Activated T-helper 17 cell treated with anti-CD3 and anti-CD28 coated beads, Interleukin-2, amount 50 U/mL, for 72 hours (primary cell): ENCODE measurements at places on chromosomes 13 and 19.

GRCh38 chr19:30719189-30719998 is 347.2 kb downstream of the ZNF536 start:
- peak; percentile 34 for ATAC-seq

- no peak for ATAC-seq
Measured at GRCh38 chr13:106405731-106406130, 129.7 kb downstream of the EFNB2 start.

GRCh38 chr13:112127564-112128330 is 60.8 kb downstream of the SOX1 start:
- no peak for ATAC-seq

DNA sequence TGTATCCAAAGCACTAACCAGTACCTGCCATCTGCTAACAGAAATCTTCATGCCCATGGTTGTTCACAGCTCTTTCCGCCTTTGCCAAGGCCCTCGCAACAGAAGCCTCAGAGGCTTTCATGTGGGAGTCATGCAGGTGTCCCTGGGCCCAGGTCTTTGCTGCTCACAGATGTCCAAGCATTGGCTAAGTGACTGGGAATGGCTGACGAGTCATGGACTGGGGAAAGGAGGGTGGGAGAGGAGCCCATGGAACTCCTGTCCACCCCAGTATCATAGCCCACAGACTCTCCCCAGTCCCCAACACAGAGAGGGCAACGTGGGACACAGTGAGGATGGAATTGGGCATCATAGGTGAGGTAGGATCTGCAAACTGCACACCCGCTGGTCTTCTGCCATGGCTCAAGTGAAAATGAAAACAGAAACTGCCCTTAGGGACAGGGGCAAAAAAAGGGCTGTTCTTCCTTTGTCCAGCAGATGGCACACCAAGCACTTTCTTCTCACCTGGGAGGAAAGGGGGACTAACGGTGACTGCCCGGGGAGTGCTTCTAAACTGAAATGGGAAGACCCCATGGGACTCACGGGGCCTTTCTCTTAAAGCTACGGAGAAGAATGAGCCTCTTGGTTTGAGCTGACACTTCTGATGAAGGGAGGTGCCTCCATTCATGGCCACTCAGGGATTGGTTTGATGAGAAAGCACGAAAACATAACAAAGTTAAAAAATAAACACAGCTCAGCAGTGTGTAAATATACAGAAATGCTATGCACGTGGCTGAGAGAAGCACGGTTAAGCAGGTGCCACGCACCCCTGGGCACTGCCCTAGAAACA is 11.1 kb upstream of the DHRS12 start:
- ATAC-seq = peak; percentile 46

- ATAC-seq = no peak
Measured at GRCh38 chr19:32038021-32038920, 307.1 kb upstream of the ZNF507 start.

DNA sequence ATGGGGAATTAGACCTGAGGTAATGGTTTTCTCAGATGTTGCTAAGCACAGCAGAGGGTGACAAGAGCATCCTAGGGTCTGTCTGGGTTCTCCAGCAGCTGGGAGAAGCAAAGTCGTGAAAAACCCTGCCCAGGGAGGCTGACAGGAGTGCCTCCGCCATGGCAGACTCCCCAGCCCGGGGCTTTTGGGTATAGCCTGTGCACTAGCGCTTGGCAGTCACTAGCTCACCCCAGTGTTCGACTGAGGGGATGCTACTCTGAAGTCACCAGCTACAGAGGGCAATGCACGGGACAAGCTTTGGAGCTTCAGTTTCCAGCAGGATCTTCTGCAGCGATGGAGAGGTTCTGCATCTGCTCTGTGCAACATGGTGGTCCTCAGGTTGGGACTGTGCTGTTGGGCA is 87.5 kb downstream of the ING1 start:
- no peak for ATAC-seq

GRCh38 chr13:39859898-39860297 is 204.4 kb downstream of the COG6 start:
- no peak for ATAC-seq

GRCh38 chr13:93290503-93290902 is 63.9 kb downstream of the GPC6 start:
- ATAC-seq = peak; percentile 48

DNA sequence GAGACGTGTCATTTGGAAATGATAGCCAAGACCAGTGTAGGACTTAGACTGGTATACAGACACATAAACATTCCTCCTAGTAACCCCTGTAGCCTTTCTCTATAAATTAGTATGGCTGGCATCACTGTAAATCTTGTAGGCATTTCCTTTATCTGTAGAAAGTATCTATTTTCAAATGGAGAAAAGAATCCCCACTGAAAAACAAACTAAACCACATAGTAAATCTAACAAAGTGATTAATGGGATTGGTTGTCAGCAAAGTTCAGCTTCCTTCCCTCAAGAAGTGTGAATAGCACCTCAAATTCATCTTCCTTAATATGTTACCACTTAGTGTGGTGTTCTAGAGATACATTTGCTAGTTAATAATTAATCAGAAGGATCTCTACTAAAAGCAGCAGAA is 119.4 kb upstream of the NBEA start:
- no peak for ATAC-seq

- no peak for ATAC-seq
Measured at GRCh38 chr13:29887686-29888085, 37.3 kb upstream of the UBL3 start.

DNA sequence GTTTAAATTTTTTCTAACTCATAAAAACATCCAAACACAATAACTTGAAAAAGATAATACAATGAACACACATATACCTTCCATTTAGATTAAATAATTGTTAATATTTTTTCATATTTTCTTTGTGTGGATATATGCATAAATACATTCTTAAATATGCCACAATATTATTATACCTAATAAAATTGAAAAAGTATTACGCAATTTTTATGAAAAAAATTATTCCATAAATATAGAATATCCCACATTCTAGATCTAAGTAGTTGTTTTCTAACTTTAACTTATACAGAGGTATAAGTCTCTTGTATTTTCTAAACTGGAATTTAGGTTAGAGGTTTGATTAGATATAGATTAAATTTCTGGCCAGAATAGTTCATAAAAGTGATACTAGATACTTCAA is 34.3 kb downstream of the POU4F1 start:
- ATAC-seq = no peak

DNA sequence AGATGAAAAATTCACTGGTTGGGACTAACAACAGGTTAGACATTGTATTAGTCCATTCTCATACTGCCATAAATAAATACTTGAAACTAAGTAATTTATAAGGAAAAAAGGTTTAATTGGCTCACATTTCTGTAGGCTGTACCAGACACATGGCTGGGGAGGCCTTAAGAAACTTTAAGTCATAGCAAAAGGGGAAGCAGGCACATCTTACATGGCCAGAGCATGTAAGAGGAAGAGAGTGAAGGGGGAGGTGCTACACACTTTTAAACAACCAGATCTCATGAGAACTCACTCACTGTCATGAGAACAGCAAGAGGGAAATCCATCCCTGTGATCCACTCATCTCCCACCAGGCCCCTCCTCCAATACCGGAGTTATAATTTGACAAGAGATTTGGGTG is 125.9 kb downstream of the SUCLA2 start:
- no peak for ATAC-seq

- no peak for ATAC-seq
Measured at GRCh38 chr19:38917921-38918491, 6.0 kb upstream of the CCER2 start.

DNA sequence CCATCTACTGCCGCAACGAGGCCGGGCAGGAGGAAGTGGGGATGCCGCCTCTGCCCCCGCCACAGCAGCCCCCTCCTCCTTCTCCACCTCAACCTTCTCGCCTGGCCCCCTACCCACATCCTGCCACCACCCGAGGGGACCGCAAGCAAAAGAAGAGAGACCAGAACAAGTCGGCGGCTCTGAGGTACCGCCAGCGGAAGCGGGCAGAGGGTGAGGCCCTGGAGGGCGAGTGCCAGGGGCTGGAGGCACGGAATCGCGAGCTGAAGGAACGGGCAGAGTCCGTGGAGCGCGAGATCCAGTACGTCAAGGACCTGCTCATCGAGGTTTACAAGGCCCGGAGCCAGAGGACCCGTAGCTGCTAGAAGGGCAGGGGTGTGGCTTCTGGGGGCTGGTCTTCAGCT is 3.4 kb upstream of the NUP62 start:
- ATAC-seq = no peak

DNA sequence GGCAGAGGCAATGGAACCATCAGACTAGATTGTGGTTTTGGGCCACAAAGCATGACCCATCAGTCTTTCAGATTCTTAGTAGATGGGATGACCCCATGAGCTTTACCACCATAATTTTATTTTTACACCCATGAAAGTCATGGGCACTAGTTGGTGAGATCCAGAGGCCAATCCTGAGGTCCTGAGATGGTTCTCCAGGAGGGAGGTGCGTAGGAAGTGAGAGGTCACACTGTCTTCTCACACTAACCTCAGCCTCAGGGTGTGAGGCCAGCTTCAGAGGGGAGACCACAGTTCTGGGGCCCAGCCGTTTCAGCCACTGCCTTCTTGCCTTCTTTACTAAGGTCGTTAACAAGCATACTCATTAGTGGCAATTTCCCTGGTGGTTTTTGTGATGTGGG is 106.4 kb downstream of the AKAP11 start:
- peak; percentile 51 for ATAC-seq

- no peak for ATAC-seq
Measured at GRCh38 chr19:10228920-10229319, 2.2 kb downstream of the S1PR2 start.

DNA sequence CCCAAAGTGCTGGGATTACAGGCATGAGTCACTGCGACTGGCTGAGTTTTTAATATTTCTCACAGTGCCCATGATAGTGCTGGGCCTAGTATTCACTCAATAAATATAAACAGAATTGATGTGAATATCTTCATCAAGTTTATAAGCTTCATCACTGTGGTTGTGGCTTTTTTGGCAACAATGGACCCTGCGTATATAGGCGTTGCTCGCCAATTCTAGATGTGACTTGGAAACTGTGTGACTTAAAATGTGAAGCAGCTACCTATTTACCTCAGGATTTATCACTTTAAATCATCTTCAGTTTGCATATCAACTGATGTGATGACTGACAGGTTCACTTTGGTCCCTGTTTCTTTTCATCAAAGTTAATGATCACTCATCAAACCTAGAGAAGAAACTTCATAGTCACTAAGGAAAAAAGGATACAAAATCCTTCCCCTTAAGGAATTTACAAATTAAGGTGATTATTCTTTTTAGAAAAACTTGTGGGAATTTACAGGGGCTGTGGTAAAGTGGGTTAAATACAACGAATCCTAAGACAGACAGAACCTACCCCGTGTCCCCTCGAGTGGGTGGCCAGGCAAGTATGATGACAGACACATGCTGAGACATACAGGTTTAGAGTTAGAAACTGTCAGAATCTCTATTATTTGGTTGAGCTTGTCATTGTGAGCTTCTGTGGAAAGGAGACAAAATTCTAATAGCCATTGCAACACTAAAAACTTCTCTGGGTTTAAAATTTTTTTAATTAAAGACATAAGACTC is 101.3 kb downstream of the AKAP11 start:
- peak; percentile 8 for ATAC-seq

GRCh38 chr19:10823690-10824089 is 12.3 kb downstream of the TMED1 start:
- ATAC-seq = no peak

DNA sequence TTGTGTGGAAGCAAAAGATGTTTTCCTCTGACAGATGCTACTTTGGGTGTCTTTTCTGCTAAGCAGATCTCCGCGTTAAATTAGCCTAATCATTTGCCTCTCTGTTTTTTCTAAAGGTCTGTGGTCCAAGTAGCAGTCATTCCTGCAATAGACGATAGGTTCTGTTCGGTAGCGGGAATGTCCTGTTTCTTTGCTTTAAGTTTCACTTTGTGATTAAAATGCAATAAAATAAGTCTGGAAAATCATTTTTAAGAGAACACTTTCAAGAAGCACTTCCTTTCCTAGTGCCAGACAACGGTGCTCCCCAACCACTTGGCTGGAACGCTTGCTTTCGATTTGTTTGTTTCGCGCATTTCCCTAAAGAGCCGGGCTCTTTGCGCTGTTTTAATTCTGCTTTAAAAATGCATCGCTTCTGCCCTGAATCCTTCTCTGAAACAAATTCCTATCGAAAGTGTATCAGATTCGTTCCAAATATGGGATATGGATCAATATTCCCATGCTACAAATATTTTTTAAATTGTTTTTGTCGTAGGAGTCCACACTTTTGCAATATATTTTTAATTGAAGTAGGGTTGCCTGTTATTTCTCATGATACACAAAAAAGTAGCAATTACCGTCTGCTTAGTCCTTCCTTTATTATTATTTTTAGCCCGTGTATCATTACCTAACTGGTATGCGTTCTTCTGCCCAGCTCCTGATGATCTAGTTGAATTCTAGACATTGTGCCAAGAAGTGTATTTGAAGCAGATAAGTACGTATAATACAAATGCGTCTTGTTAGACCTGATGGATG is 14.2 kb downstream of the ZIC2 start:
- ATAC-seq = no peak

- no peak for ATAC-seq
Measured at GRCh38 chr13:41074523-41074922, 13.2 kb downstream of the WBP4 start.

DNA sequence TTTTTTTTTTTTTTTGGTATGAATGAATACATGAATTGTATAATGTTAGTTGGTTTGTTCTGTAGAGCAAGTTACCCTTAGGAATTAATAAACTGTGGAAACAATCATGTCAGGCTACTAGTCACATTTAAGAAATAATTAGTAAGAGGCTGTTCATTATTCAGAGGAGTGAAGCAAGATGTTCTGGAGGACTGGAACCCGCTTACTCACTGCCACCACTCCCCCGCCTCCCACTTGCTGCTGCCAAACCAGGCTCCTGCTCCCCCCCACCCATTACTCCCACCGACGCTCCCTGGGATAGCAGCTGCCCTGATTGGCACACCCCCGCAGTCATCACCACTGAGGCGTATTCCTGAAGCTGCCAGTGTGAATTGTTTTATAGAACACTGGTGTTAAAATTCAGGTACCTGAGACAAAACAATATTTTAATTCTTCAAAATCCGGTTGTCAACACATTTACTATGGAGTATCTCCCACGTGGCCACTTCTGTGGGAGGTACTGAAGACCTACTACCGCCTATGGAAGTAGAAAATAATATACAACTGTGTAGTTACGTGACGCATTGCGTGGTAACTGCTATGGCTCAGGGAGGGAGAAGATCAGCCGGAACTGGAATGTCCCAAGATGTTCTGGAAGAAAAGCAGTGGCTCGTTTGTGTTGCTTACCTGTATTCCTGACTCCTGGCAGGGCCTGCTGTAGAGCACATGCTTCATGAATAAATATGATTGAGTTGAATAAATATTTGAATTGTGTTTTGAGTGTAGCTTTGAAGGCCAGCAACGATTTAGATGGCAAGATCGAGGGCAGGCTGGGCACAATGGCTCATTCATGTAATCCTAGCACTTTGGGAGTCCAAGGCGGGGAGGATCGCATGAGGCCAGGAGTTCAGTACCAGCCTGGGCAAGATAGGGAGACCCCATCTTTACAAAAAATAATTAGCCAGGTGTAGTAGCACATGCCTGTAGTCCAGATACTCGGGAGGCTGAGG is 1.7 kb downstream of the DPY19L3 start:
- ATAC-seq = no peak
